ENCODE measurements at places on chromosomes 12 and 14. TPM values are rescaled to one million over a fixed set of nuclear protein-coding genes. Genes with fewer than 3 reads are reported as not detected.

DEGS2 gene
- not detected for total RNA-seq

APOF gene
- not detected for total RNA-seq

CD4 gene
- 0.25 TPM for total RNA-seq

CCDC88C gene
- 0.87 TPM for total RNA-seq

KRT1 gene
- not detected for total RNA-seq

PLEKHD1 gene
- total RNA-seq, result under 0.01 TPM

GDF3 gene
- total RNA-seq, result not detected

NFE2 gene
- not detected for total RNA-seq

CCDC184 gene
- total RNA-seq, result 0.22 TPM

FERMT2 gene
- total RNA-seq, result 157 TPM

ZBTB39 gene
- 5.3 TPM for total RNA-seq

All from uterine smooth muscle cell (primary cell).